HFFc6 (cell line): ENCODE measurements at places on chromosomes 4 and X. TPM values are rescaled to one million over a fixed set of nuclear protein-coding genes. Genes with fewer than 3 reads are reported as not detected.

DNA sequence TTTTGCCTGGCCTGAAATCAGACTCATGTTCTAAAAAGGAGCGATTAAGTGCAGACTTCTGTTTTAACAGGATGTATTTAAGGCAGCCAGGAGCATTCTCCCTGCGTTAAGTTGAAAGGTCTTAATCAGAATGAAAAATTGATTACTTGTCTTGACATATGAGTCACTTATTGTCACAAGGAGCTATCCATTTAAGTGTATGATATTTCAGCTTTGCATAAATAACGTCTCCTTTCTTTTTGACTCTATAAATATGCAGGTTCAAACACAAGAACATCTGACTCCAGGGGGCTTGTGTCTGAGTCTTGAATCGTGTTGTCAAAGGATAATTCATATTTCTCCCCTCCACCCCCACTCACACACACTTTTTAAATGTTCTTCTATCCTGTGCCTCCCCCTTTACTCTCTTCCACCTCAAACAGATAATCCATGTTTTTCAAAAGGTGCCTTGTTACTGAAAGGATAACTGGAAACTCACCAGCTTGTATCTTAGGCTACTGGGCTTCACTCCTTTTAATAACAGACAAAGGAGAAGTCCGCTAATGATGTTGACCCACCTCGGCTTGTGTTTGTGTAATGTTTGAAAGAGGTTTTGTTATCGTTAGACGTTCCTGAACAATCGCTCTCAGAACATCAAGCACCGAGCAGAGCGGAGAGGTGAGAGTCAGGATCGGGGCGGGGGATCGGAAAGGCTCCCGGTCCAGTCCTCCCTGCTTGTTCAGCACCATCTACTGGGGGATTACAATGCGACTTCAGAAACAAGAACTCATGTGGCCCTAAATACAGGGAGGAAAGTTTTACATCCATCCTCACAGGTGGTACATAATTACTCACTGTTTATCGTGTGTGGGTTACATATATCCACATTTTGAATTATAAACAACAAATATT lies 107.5 kb upstream of the RPL34 start:
- DNase-seq = peak; percentile 13

DNA sequence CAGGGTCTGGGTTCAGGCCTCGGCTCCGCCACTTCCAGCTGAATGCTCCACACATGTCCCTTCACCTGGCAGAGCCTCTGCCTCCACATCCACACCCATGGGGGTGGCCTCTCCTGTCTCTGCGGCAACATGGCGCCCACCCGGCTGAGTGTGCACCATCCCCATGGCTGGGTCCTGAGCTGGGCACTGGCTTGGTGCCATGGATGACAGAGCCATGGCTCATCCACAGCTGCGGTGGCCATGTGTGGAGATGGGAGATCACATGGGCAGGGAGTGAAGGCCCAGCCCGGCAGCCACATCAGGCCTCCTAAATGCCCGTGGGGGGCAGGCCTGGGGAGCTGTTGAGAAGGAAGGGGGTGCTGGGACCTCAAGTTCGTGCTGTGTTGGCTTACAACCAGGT lies 213.7 kb downstream of the AFAP1 start:
- peak; percentile 70 for DNase-seq

DNA sequence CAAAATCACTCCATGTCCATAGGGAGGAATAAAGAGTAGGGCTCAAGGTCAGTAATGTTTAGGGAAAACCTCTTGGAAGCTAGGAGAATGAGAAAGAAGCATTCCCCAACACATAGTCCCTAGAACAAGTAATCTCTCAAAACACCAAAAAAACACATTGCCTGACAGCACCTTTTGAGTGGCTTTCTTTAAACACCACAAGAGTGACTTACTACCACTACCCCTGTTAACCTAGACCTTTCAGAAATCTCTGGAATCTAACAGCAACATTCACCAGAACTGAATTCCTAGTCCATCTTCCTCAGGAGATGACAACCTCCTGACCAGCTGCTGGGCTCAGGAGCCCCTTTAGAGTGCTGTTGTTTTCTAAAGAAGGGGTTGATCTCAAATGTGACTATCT lies 142.2 kb downstream of the SOWAHB start:
- DNase-seq = no peak

DNA sequence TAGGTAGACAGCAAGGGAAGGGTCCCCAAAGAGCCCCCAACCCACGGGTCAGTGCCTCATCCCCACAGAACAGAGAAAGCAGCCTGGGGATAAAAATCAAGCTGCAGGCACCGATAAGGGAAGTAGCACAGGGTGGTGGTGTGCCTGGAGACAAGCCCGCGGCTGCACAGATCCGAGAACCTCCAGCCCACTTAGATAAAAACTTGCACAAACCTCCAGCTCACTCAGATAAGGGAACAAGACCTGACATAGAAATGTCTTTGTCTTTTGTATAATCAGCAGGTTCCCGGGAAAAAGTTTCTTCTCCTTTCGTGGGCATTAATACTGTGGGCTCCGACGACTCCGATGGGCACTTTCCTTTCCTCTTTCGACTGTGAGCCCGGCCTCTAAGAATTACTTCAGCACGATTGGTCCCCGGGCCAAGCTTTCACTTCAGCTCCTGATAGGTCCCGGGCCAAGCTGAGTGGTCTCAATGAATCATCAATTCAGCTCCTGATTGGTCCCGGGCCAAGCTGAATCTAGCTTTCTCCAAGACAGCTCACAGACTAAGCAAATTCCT lies 32.4 kb downstream of the PRDX4 start:
- no peak for DNase-seq

DNA sequence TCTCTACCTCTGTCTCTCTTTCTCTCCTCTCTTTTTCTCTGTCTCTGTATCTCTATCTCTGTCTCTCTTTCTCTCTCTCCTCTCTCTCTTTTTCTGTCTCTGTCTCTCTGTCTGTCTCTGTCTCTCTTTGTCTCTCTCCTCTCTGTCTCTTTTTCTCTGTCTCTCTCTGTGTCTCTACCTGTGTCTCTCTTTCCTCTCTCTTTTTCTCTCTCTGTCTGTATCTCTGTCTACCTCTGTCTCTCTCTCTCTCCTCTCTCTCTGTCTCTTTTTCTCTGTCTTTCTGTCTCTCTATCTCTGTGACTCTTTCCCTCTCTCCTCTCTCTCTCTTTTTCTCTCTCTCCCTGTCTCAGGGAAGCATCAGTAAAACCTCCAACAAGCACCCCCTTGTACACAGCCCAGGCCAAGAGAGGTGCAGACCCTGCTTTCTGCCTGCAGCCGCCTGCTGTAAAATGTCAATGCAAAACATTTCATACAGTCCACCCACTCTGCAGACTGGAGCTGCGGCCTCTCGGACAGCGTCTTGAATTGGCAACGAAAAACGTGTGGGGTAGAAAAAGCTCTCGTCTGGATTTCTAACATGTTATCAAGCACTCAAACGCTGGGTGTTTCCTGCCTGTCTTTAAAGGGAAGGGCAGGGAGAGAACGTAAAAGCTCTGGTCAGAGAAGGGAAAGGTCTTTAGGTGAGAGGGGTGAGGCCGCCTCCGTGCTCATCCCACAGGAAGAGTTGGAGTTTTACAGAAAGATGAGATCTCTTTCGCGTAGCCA lies 3.7 kb upstream of the SHOX start:
- DNase-seq = peak; percentile 84

- DNase-seq = no peak
Measured at GRCh38 chr4:6524436-6524835, 50.6 kb upstream of the MAN2B2 start.

DNA sequence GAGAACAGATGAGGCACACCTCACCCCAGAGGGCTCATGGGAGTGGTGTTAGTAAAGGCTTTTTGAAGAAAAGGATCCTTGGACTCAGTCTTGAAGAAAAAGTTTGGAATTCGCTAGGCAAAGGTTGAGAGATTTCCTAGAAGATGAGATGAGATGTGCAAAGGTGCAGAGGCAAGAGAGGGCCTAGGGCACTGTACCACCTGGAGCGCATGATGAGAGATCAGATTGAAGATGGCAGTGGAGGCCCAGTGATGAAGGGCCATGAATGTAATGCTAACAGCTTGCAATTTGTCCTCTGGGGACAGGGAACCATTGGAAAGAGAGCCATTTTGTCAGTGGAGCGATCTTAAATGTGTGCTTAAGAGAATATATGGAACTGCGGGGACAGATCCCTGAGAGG lies 45.0 kb downstream of the PGRMC2 start:
- no peak for DNase-seq

DNA sequence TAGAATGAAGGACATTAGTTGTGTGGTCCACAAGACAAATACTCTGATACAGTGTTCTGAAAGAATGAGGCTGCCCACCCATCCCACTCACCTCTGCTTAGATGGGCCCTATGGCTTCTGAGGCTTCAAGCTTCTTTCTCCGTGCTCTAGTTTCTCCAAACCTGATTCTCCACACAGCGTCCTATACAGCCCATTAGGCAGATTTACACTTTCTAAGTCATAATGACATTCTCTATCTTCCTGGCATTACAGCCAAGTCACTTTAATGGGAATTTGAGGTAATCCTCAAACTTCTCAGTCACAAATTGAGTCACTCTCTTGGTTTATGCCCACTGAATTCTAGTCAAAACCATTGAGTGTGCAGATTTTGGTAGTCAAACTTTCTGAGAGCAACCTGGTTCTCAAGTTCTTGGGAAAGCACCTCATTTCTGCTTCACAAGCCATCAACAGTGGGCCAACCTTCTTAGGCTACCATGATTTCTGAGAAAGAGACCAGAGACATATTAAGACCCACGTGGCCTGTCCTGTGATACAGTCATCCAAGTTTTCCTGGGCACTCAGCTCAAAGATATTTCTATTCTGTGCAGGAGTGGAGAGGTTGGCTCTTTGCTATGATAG lies 6.2 kb upstream of the SETD7 start:
- no peak for DNase-seq

DNA sequence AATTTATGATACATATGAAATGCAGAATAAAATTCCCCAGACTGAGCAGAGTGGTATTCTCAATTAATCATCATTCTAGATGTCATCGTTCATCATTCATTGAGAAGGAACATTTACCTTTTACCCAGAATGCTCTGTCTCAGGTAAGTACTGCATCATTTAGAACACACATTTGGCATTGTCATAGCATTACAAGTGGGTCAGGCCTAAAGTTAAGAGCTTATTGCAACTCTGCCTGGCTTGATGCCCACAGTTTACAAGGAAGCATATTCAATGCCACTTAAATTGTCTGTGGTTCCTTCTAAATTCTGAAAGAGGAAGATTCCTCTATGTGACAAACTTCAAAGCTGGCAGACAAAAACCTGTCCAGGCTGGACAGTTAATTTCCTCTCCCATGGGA lies 87.3 kb downstream of the CAMK2D start:
- DNase-seq = no peak

DNA sequence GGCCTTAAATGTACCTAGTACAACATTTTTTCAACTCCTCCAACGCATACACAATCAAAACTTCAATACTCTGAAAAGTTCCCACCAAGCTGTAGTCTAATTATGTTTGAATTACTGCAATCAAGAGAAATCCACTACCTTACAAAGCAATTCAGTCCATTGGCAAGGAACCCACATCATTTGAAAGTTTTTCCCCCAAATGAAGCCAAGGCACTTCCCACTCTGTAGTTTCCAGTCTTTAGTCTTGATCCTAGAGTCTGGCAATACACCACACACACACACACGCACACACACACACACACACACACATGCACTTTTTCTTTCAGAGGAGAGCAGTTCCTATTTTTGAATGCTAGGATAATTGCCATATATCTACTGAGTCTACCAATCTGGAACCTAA lies 79.6 kb downstream of the ANTXR2 start:
- no peak for DNase-seq

DNA sequence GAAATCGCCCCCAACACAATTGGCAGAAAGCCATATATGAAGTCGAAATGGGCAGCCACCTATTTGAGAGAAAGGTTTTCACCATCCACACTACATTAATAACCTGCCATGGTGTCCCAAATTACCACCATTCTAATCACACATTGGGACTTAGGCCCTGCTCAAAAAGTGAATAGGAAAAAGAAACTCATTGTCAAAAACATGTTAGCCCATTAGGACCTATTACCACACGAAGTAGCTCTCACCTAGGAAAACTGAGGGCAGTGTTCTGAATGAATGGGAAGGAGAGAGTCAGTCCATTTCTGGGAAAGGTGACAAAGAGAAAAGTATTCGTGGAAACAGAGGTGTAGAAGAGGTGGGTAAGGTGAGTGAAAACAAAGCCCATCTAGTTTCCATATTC lies 60.8 kb downstream of the GPC3 start:
- DNase-seq = no peak

- no peak for DNase-seq
Measured at GRCh38 chrX:133697656-133698055, 282.4 kb upstream of the GPC4 start.

- DNase-seq = no peak
Measured at GRCh38 chr4:54101190-54102041, 1.5 kb downstream of the GSX2 start.

GRCh38 chr4:10001757-10002156 lies 19.5 kb downstream of the SLC2A9 start:
- DNase-seq = no peak

DNA sequence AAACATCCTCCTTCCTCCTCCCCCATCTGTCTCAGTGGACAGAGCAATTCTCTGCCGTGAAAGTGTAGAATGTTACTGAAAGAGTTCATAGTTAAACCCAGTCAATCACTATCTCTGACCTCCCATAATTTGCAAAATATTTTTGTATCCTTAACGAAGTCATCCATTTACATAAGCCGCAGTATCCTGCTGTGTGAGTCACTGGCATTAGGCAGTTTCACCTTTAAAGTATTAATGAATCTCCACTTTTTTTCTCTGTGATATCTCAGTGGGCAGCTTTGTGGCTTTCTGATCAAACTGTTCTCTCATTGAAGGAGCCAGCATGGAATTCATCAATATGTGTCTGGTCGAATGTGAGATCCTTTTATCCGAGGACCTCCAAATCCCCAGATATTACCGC lies 678.6 kb upstream of the TENM3 start:
- no peak for DNase-seq

GRCh38 chr4:17489721-17490120 lies 22.2 kb downstream of the QDPR start:
- no peak for DNase-seq

The BEND2 gene
- total RNA-seq = not detected in 3 replicates

The HPGD gene
- total RNA-seq = not detected in 3 replicates

The SPATA18 gene
- total RNA-seq = 4.1 to 12.6 TPM (median 7.9 TPM) in 3 replicates

The IGSF1 gene
- not detected in 3 replicates for total RNA-seq

The STBD1 gene
- total RNA-seq = 4.9 to 5.6 TPM (median 5.4 TPM) in 3 replicates

The KCTD8 gene
- not detected in 3 replicates for total RNA-seq

The SMIM43 gene
- 0.43 to 1.5 TPM (median 0.70 TPM) in 3 replicates for total RNA-seq

The XKRX gene
- total RNA-seq = not detected in 3 replicates

The MAGEB6 gene
- not detected in 3 replicates for total RNA-seq

The PUDP gene
- 22.9 to 29.0 TPM (median 24.7 TPM) in 3 replicates for total RNA-seq

The BANK1 gene
- total RNA-seq = 0.24 to 0.31 TPM in 2 of 3 replicates, not detected in the other

The CLTRN gene
- total RNA-seq = 0.21 TPM in 1 of 3 replicates, not detected in the others

The NLGN3 gene
- total RNA-seq = 0.17 to 0.57 TPM (median 0.47 TPM) in 3 replicates

The FABP2 gene
- not detected in 3 replicates for total RNA-seq

The FMR1 gene
- total RNA-seq = 16.5 and 18.5 TPM in 2 replicates

The PAGE2B gene
- total RNA-seq = not detected in 3 replicates
